ENCODE measurements at places on chromosomes 5 and 9. TPM values are rescaled to one million over a fixed set of nuclear protein-coding genes. Genes with fewer than 3 reads are reported as not detected.

- H3K36me3 ChIP-seq, result no peaks in the 10 kb centered on the region
- no peaks in the 10 kb centered on the region for H3K27me3 ChIP-seq
- DNase-seq, result no peak
- H3K4me1 ChIP-seq, result no peaks in the 10 kb centered on the region
- no peak overlapping the region for H3K27ac ChIP-seq
Observed at GRCh38 chr5:24381861-24382489, 262.8 kb downstream of the CDH10 start.

DNA sequence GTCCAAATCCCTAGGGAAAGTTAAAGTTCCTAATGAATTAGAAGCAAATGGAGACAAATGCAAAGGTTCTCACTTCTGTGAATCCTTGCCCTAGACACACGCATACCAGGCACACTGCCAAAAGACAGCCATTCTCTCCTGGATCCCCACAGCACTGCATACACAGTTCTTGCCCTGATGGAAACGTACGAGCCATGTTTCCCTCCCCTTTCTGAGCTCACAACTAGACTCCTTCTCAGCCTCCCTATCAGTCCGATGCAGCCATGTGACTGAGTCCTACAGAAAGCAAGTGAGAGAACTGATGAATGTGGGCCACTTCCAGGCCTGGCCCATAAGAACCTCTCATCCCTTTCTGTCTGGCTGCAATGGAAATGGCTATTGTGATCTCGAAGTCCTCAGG, 92.0 kb downstream of the ZNF608 start:
- no peaks in the 10 kb centered on the region for H3K36me3 ChIP-seq
- no peak overlapping the region for H3K4me3 ChIP-seq

Gene CEP72
- total RNA-seq, result 28.0 TPM

Gene ADAMTS19
- total RNA-seq, result not detected

DNA sequence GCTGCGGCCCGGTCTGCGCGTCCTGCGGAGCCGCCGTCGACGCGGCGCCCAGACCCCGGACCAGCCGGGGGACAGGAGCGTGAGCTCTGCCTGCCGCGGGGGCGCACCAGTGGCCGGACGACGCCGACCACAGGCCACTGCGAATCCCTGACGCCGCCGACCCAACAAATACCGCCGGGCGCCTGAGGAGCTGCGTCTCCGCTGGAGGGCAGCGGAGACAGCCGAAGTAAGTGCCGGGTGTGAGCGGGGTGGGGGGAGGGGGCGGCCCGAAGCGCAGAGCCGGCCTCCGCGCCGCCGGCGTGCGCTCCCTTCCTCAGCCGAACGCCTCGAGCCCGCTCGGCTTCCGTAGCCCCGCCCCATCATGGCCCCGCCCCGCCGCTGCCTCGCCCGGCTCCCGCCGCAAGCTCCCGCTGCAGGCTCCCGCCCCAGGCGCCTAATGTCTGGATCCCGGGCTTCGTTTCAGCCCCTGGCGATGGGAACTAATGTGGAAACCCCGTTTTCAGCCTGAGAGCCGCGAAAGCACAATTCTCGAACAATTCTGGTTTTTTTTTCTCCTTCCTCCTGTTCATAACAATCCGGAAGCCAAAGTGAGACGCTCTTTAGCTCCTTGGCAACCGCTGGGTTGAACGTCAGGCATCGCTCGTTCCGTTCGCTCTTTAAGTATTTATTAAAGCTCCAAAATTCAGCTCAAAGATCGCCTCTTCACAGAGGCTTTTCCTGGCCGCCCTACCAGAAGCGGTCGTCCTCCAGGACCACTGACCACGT, at the start of gene RFK:
TSS of gene RFK (minus strand) at position 232 of the 765 bp plus-strand sequence. CDS start 255 bp downstream, outside the sequence.
- H3K4me3 ChIP-seq, result peak within 1 kb of the TSS; percentile 72
- H3K4me1 ChIP-seq, result peaks cover 25% of the 10 kb centered on the region
- peak within 1 kb of the TSS; percentile 79 for H3K27ac ChIP-seq

Gene RETREG1
- 26.6 TPM for total RNA-seq

DNA sequence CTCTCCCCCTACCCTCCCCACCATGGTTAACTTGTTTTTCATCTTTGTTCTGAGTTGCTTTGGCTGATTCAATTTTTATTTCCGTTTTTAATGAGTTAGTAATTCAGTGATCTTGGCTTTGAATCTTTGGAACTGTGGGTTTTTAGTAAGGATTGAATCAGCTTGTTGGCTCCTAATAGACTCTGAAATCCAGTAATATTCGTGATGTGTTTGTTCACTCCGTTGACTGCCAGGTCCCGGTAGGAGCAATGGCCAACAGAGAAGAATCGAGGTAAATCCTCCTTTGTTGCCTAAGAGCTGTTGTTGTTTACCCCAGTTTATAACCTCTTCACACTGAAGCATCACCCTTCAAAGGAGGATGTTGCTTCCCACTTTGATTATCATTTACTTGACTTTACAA, 92.7 kb downstream of the PCSK1 start:
- H3K27ac ChIP-seq, result no peak overlapping the region
- no peak overlapping the region for H3K4me3 ChIP-seq
- H3K4me1 ChIP-seq, result peaks cover 9% of the 10 kb centered on the region
- DNase-seq, result no peak
- no peaks in the 10 kb centered on the region for H3K36me3 ChIP-seq
- peaks cover 14% of the 10 kb centered on the region for H3K27me3 ChIP-seq

Gene ENTPD2
- total RNA-seq, result not detected

GRCh38 chr9:19660019-19660418, 128.8 kb downstream of the SLC24A2 start:
- DNase-seq, result no peak
- H3K36me3 ChIP-seq, result no peaks in the 10 kb centered on the region
- H3K27me3 ChIP-seq, result no peaks in the 10 kb centered on the region
- H3K4me3 ChIP-seq, result no peak overlapping the region
- H3K4me1 ChIP-seq, result no peaks in the 10 kb centered on the region

- H3K4me3 ChIP-seq, result no peak overlapping the region
- no peak for DNase-seq
- H3K27me3 ChIP-seq, result no peaks in the 10 kb centered on the region
Observed at GRCh38 chr9:111842313-111842712, 47.6 kb upstream of the SHOC1 start.

Gene SLC23A1
- not detected for total RNA-seq

GRCh38 chr5:91478096-91478495, 95.0 kb upstream of the ARRDC3 start:
- no peak overlapping the region for H3K27ac ChIP-seq
- H3K27me3 ChIP-seq, result no peaks in the 10 kb centered on the region

DNA sequence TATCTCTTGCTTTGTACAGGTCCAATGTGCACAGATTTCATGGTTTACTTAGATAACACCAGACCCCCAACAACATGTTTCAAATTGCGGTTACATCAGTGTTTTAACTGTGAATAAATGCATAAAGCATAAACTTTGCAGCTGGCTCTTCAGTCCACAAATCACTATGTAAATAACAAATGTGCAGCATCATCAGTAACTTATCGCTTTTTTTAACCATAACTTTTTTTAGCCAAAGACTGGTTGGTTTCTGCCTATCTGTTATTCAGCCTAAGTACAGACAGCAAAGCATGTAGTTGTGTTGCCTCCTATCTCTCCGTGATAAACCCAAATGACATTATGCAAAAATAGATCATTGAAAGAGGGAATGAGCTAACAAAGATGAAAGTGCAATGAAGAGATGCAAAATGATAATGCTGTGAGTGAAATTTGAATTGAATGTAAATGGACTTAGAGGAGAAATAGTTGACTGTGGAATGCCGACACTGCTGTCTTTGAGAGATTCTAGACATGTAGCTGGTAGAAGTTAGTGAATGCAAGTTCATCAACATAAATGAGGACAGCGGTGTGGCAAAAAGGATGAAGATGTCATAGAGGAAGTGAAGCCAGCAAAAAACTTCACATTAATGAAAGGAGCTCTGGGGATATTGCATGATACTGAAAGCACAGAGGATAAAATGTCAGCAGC, 108.8 kb downstream of the PDE8B start:
- no peak overlapping the region for H3K27ac ChIP-seq
- H3K4me3 ChIP-seq, result no peak overlapping the region
- no peaks in the 10 kb centered on the region for H3K36me3 ChIP-seq

Gene NR5A1
- total RNA-seq, result not detected

DNA sequence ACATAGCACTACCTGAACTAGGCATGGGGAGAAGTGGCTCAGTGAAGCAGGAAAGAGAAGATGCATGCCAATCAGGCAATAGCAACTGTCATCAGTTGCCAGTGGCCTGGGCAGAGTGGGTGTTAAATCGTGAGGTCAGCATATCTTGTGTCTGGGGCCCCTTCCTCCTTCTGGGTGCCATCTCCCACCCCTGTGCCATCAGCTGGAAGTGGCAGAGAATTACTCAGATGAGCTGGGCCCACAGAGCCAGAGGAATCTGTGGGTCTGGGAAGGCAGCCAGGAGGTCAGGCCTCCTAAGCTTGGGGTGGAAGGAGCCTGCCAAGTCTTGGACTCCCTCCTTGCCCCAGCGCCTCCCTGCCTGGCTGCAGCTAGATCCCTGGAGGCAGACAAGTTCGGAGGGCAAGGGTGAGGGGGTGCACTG, 66.5 kb downstream of the GALNT12 start:
- H3K27ac ChIP-seq, result no peak overlapping the region
- no peaks in the 10 kb centered on the region for H3K27me3 ChIP-seq
- H3K4me3 ChIP-seq, result no peak overlapping the region
- H3K4me1 ChIP-seq, result no peaks in the 10 kb centered on the region

- H3K27ac ChIP-seq, result no peak overlapping the region
- H3K36me3 ChIP-seq, result no peaks in the 10 kb centered on the region
- peaks cover 7% of the 10 kb centered on the region for H3K4me1 ChIP-seq
- no peaks in the 10 kb centered on the region for H3K27me3 ChIP-seq
- H3K4me3 ChIP-seq, result no peak overlapping the region
Observed at GRCh38 chr9:129334105-129334935, 156.3 kb upstream of the IER5L start.

DNA sequence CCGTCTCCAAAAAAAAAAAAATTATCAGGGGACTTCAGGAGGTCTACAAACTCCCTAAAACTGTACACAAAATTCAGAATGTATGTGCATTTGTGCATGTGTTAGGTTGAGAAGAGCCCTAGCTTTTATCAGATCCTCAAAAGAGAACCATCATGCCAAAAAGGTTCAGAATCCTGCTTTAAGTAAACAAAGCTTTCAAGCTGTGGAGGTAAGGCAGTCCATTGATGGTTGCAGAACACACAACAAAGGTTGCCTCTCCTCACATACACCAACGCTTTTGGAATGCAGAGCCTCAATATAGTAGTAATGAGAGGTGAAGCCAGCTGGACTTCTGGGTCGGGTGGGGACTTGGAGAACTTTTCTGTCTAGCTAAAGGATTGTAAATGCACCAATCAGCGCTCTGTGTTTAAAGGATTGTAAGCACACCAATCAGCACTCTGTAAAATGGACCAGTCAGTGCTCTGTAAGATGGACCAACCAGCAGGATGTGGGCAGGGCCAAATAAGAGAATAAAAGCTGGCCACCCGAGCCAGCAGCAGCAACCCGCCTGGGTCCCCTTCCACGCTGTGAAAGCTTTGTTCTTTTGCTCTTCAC, 57.9 kb upstream of the RNF38 start:
- DNase-seq, result no peak
- peak overlapping the region; percentile 18 for H3K27ac ChIP-seq
- H3K4me3 ChIP-seq, result no peak overlapping the region
- no peaks in the 10 kb centered on the region for H3K36me3 ChIP-seq
- H3K4me1 ChIP-seq, result peaks cover 50% of the 10 kb centered on the region
- no peaks in the 10 kb centered on the region for H3K27me3 ChIP-seq

GRCh38 chr9:88804254-88804596, 187.0 kb upstream of the S1PR3 start:
- H3K36me3 ChIP-seq, result no peaks in the 10 kb centered on the region
- no peaks in the 10 kb centered on the region for H3K4me1 ChIP-seq
- no peak overlapping the region for H3K27ac ChIP-seq

DNA sequence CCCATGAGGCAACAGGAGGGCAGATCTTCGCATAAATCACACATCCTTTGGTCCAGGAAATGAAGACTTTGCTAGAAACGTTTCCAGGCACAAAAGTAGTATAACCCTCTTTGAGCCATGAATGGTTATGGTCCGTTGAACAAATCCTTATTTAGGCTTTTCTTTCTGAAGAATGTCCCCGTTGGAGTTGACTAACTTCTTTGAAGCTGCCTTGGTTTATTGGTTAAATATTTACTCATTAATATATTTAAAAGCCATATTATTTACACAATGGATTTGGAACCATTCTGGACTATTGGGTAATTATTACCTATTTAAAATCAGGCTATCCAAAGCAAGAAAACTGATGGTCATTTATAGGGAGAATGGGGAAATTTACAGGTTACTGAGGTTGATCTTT, 347.6 kb upstream of the SLC30A5 start:
- no peaks in the 10 kb centered on the region for H3K27me3 ChIP-seq
- no peaks in the 10 kb centered on the region for H3K36me3 ChIP-seq
- no peak overlapping the region for H3K4me3 ChIP-seq
- H3K27ac ChIP-seq, result no peak overlapping the region

DNA sequence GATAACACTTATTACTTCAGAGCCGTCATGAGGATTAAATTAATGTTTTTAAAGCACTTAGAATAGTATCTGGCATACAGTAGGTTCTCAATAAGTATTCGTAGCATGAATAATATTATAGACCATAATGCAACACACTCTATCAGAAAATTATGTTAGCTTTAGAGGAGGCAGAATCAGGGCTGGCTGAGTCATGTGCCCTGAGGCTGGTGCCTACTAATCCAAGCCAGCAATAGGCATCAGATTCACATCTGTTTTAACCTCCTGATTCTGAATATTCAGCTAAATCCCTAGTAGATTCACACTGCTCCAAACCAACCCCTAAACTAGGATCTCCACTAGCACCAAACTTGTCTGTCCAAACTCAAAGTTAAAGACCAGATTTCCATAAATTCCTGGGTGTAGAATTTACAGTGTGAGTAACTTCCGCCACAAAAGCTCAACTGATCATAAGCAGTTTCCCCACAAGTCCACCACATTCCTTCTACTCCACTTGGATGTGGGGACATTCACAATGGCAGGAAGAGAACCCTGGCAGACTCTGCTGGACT, 170.0 kb upstream of the DAPK1 start:
- no peaks in the 10 kb centered on the region for H3K36me3 ChIP-seq
- no peaks in the 10 kb centered on the region for H3K27me3 ChIP-seq
- no peak overlapping the region for H3K27ac ChIP-seq
- no peak for DNase-seq

- no peak for DNase-seq
- H3K36me3 ChIP-seq, result no peaks in the 10 kb centered on the region
- H3K4me3 ChIP-seq, result no peak overlapping the region
- peaks cover 3% of the 10 kb centered on the region for H3K27me3 ChIP-seq
Observed at GRCh38 chr9:97773723-97774122, 76.6 kb upstream of the XPA start.

Gene NRG2
- total RNA-seq, result 0.11 TPM

Gene GHR
- total RNA-seq, result not detected

- peaks cover 34% of the 10 kb centered on the region for H3K4me1 ChIP-seq
- DNase-seq, result no peak
- H3K36me3 ChIP-seq, result no peaks in the 10 kb centered on the region
- no peak overlapping the region for H3K27ac ChIP-seq
- H3K27me3 ChIP-seq, result no peaks in the 10 kb centered on the region
- no peak overlapping the region for H3K4me3 ChIP-seq
Observed at GRCh38 chr9:129077236-129077635, 3.7 kb upstream of the DOLPP1 start.

GRCh38 chr5:31469466-31469865, 62.4 kb downstream of the DROSHA start:
- no peak overlapping the region for H3K4me3 ChIP-seq
- H3K27me3 ChIP-seq, result no peaks in the 10 kb centered on the region
- no peak for DNase-seq
- H3K4me1 ChIP-seq, result no peaks in the 10 kb centered on the region

GRCh38 chr9:95100071-95100627, 217.4 kb downstream of the FANCC start:
- no peak overlapping the region for H3K4me3 ChIP-seq
- H3K27ac ChIP-seq, result no peak overlapping the region
- no peak for DNase-seq
- H3K27me3 ChIP-seq, result no peaks in the 10 kb centered on the region

Gene GFRA3
- total RNA-seq, result not detected

GRCh38 chr9:135218331-135219225, 131.1 kb downstream of the OLFM1 start:
- H3K27ac ChIP-seq, result no peak overlapping the region
- H3K4me1 ChIP-seq, result no peaks in the 10 kb centered on the region
- no peaks in the 10 kb centered on the region for H3K36me3 ChIP-seq
- no peak overlapping the region for H3K4me3 ChIP-seq

Gene SPINK7
- not detected for total RNA-seq

Data from CD4-positive, alpha-beta memory T cell (primary cell).